ENCODE measurements at places on chromosomes 7 and 10.
A peak's percentile ranks its signal among the peaks of the same experiment; 100 is the strongest.

- no peak for ATAC-seq
Measured at GRCh38 chr7:121302214-121302745, 26.5 kb upstream of the WNT16 start.

DNA sequence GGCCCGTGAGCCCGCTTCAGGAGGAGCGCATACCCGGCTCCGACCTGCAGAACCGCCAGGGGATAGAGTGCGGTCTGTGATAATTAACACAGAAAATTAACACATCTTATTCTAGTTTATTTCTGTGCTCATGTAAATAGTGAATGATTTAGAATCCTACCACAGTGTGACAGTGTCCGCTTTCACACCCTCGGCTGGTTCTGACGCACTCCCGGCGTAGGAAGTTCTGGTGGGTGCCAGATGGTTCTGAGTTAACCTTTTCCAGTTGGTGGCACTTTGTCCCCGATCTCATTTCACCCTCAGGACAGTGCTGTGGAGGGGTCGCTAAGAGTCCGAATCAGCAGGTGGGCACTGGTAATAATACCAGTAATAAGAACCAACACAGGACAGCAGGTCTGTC, 28.3 kb upstream of the FXYD4 start:
- no peak for ATAC-seq

DNA sequence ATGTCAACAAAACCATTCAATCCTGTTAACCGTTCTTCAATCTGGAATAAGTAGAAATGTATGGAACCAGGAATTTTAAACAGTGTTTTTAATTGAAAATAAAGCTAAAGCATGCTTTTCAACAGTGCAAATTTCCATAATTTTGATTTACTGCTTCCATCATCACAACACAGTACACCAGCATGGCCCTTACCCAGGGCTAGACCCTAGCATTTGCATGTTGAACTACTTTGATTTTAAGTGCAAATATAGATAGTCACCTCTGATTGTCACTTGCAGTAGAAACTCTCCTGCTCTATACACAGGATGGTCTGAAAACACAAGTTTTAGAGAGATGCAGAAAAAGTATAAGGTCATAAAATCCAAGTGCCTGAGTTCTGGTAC, 12.1 kb downstream of the SKIDA1 start:
- ATAC-seq = no peak

DNA sequence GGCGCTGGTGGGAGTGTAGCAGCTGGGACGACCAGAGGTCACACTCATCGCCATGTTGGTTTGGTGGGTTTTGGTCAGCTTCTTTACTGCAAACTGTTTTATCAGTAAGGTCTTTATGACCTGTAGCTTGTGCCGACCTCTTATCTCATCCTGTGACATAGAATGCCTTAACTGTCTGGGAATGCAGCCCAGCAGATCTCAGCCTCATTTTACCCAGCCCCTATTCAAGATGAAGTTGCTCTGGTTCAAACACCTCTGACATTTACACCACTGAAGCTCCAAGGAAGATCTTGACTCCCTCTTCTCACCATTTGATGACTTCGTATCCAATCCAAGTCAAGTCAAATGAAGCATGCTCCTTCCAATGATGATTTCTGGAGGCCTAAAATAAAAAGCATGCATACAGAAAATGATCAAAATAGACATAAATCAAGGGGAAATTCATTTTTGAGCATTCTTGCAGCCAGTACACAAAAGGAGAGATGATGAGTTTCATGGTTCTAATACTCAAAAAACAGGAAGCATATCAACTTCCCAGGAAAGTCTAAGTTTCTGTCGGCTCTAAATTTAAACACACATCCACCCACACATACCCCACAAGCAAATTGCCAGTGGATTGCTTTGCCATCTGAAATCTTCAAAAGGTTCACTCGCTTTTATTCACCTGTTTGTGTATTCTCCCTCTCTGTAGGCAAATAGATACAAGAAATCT, 2.4 kb upstream of the PSMG3 start:
- no peak for ATAC-seq

GRCh38 chr7:22617166-22617565, 109.8 kb upstream of the IL6 start:
- ATAC-seq = no peak

DNA sequence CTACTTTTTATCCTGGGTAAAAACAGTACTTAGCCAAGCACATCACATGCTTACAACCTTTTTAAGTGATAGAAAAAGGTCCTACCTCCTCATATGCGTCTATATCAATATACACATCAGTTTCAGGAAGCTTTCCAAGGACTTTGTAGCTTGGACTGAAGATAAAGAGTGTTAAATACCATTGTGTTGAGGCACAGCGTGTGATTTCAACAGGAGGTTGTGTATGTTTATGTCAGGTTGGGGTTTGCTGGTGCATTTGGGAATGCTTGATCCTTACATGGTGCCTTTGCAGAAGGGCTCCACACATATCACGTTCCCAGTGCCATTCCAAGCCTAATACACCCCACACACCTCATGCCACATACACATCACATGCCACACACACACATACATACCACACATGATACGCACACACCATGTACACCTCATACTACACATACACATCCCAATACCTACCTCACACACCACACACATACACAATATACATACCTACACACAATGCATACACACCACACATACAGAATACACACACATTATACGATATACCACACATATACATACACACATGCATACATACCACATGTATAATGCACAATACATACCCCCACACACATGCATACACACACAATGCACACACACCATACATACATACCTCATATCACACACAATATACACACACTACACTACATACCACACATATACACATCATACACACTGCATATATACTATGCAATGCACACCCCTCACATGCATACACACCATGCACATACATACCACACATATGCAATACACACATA, 33.1 kb downstream of the PSMC2 start:
- no peak for ATAC-seq

GRCh38 chr7:106290319-106290718, 5.5 kb upstream of the NAMPT start:
- no peak for ATAC-seq

DNA sequence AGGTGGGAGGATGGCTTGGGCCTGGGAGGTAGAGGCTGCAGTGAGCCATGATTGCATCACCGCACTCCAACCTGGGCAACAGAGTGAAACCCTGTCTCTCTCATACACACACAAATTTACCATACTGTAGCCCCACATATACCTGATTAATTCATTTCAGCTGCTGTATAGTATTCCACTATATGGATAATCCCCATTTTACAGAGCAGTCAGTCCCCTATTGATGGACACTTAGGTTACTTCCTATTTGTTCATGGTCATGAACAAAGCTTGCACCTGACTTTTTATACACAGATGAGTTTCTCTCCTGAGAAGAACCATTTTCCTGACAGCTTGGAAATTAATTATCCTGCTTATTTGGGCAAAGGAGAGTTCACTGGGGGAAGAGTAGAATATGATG, 59.2 kb downstream of the EMX2 start:
- ATAC-seq = no peak

DNA sequence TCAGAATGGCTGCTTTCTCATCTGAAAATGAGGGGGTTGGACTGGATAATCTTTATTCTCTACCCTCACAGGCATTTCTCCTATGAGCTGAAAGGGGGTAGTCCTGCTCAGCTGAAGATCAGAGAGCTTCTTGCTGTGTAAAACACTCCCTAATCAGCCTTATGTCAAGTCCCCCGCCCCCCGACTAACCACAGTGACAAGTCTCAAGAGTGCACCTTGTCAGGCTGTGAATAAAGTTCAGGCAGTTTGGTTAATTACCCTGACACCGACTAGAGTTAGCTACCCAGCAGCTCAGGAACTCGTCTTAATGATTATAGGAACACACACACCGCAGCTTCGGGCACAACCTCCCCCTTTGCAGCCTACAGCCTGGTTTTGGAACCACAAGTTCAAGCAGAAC, 513.7 kb downstream of the RPS24 start:
- ATAC-seq = no peak

DNA sequence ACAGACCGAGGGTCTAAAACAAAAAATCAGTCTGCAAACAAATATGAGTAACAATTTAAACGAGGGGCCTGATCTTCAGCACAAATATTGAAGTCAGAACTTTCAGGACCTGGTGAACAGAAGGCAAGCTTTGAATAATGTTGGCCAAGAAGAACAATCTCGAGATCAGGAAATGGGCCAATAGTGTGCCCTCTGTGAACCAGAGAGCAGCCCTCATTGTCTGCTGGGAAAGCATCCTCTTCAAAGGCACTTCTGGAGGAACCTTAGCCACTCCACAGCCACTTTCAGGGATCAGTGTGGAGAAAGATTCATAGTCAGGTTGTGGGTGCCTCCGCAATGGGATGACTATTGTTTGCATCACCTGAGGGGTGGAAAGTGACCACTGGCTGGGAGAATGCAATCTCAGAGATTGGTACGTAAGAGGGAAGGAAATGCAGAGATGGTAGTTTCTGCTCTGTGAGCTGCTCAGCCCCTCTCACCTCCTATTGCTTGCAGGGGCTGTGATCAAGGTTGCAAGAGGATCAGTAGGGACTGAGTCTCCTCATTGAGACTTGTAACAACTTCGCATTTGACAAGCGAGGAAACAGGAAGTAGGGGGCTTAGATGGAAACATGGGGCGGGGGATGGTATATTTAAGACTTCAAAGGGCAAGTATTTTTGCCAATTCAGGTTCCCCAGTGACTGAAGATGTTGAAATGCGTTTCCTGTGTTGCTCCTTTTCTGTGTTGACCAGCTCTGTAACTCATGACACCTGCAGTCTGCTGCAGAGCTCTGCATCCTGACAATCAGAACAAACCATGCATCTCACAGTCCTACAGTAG, 28.4 kb upstream of the IFRD1 start:
- ATAC-seq = no peak

DNA sequence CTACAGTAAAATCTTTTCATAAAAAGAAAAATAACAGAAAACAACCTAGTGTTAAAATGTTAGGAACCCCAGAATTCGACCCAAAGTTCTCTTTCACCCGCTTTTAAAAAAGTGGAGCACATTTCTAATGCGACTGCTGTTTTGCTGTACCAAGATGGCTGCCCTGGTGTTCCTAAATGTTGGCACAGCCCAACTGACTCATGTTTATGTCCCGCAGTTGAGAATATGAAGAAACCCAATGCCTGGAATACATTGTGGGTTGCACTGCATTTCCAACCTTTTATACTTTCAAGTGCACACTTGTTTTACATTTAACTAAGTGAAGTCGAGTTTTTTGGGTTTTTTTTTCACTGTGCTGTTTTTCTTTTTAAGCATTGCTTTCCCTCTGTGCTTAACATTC, 944 bp downstream of the STEAP1B start:
- no peak for ATAC-seq

GRCh38 chr7:30923774-30924413, 12.2 kb downstream of the AQP1 start:
- ATAC-seq = no peak

GRCh38 chr7:28745351-28745750, 212.8 kb downstream of the TRIL start:
- no peak for ATAC-seq

- ATAC-seq = no peak
Measured at GRCh38 chr10:3786295-3787015, 1.4 kb upstream of the KLF6 start.

GRCh38 chr10:71218046-71218650, 5.8 kb downstream of the UNC5B start:
- peak; percentile 6 for ATAC-seq

- no peak for ATAC-seq
Measured at GRCh38 chr10:131810805-131811629, 89.8 kb upstream of the PPP2R2D start.

DNA sequence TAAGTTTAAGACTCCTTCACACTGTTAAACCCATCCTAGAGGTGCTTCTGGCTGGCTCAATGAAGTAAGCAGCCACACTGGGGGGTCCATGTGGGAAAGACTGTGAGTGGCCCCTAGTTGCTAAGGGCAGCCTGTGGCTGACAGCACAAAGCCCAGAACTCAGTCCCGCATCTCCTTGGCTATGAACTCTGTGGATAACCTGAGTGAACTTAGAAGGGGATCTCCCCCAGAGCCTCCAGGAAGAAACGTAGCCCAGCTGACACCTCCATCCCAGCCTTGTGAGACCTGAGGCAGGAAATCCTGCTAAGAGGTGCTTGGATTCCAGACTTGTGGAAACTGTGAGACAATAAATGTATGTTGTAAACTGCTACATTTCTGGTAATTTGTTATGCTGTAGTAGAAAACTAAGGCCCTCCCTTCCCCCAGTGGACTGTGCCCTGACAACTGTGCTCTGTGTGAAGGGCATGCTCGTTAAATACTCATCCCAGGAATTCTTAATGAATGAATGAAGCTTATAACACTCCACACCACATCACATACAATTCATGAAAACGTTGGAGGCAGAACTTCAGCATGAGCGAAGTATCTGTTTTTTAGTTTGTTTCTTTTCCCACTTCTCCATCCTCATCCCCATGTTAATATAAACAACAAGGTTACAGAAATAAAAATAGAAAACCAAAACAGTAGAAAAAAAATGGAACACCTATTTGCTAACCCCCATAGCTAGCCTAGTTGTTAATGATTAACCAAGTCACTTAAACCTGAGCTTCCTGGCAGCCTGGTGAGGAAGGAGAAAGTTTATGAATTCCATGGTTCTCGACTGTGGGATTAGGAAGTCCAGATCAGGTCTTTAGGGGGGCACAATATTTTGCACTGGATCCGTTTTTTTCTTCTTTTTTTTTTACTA, 36.8 kb upstream of the AOAH start:
- no peak for ATAC-seq

- ATAC-seq = no peak
Measured at GRCh38 chr10:110772454-110773025, 99.2 kb upstream of the PDCD4 start.

DNA sequence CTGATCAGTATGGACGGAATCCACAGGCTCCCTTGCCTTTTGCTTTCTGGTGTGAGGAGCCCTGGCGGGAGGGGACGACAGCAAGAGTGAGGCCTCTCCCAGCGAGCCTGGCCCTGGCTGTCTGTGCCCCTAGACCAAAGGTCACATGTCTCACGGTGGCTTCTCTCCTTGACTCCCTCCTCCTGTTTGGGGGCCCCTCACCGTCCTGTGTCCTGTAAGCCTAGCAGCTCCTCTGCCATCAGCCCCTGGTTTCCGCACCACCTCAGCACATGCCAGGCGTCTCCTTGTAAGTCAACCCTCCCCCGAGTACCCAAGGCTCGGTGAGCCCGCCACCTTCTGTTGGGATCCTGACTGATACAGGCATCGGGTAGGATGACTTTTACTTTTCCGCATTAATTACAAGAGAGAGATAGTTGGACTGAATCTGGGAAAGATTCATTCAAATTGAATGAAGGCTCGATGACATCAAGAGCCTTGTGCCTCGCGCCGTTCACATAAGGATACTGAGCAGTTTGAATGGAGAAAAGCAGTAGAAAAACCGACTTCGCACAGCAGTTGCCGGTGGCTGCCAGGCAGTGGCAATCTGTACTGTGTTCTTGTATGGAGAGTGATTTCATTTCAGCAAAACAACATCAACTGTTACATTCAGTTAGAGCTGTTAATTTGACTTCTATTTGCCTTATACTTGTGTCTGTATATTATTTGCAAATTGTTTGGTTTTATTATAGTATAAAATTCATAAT, 119.8 kb downstream of the XRCC2 start:
- no peak for ATAC-seq

GRCh38 chr10:97854743-97855142, 5.1 kb downstream of the GOLGA7B start:
- ATAC-seq = no peak

GRCh38 chr7:3143869-3144775, 100.5 kb upstream of the CARD11 start:
- ATAC-seq = peak; percentile 78

All from motor neuron (in vitro differentiated cells).